ENCODE measurements at places on chromosomes 2 and 18.
A peak's percentile ranks its signal among the peaks of the same experiment; 100 is the strongest.

- no peak for DNase-seq
Measured at GRCh38 chr2:236774171-236774570, 204.5 kb downstream of the ACKR3 start.

DNA sequence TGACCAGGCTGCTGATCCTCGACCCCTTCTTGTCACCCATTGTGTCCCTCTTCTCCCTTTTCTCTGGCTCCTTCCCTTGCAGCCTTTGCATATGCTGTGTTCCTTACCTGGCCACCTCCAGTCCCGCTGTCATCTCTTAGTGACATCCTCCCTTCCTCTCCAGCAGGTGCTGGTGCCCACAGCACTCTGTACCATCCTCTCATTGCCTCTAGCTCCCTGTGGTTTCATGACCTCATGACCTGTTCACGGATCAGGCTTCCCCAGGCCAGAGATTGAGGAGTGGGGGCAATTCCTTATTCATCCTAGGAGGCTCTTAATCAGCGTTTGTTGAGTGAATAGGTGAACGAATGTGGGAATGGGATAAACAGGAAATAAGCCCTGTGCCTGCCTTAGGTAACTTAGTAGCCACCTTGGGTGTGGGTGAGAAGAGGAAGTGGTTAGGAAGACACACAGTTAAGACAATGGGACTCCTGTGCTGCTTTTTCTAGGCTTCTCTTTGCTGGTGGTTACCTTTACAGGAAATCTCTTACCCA, 35.5 kb downstream of the ITGA6 start:
- DNase-seq = peak; percentile 6

DNA sequence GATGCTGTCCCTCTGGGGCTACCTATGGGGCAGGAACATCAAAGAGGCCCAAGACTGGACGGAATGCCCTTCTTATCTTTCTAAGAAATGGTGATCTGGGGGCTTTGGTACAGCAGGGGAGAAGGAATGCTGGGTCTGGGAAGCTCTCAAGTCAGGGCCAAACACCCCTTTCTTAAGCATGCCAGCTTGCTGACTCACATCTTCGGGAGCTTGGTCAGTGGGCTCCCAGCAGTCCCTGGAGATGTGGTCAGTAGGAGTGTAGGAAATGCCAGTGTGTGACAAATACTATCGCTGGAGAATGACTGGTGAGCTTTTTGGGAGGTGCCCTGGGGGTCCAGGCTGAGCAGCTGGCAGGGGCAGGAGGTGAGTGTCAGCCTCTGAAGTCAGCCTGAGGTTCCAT, 105.0 kb upstream of the CDC42EP3 start:
- no peak for DNase-seq

GRCh38 chr2:126253669-126254068, 402.3 kb upstream of the GYPC start:
- no peak for DNase-seq

GRCh38 chr2:96463119-96463518, 42.0 kb downstream of the NEURL3 start:
- DNase-seq = no peak

- no peak for DNase-seq
Measured at GRCh38 chr2:161124201-161124600, 36.0 kb upstream of the TANK start.

- no peak for DNase-seq
Measured at GRCh38 chr2:235963853-235964577, 204.2 kb downstream of the GBX2 start.

GRCh38 chr18:23453680-23454058, 582 bp downstream of the RIOK3 start:
- DNase-seq = no peak

GRCh38 chr2:165373278-165374010, 96.1 kb upstream of the CSRNP3 start:
- DNase-seq = no peak

GRCh38 chr18:49464718-49465598, 4.5 kb upstream of the DYM start:
- DNase-seq = no peak

GRCh38 chr18:77716282-77716681, 466.6 kb downstream of the GALR1 start:
- DNase-seq = no peak

GRCh38 chr2:64192125-64192479, 47.9 kb upstream of the PELI1 start:
- no peak for DNase-seq

DNA sequence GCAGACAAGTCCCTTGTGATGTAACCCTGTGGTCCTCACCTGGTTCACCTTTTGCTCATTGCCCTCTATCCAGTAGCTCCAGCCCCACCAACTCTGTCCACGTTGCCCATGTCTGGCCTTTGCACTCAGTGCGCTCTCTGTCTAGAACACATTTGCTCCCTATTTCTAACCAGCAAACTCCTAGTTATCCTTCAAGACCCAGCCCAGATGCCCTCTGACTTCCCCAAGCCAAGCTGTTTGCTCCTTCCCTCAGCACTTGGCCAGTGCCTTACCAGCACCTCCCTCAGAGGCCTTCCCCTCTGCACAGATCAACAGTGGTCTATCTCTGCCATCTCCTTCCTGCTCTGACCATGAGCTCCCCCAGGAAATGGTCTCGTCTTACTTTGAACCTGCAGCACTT, 137.7 kb downstream of the DYSF start:
- no peak for DNase-seq

DNA sequence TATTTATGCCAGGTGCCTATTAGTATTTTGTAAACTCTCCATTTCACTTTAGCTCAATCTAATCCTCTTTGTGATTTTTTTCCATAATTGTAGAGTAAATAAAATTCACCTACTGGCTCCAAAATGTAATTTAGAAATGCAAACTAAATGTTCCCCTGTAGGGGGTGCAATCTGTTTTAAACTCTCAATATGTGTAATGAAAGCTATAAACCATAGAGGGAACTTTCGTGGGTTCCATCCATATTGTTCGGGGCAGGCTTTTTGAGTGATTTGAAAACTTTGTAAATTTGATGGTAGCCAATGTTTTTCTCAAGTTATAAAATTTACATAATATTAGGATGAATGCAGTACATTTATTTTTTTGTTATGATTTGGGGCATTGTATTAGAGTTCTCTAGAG, 49.4 kb downstream of the TSPYL6 start:
- DNase-seq = no peak

DNA sequence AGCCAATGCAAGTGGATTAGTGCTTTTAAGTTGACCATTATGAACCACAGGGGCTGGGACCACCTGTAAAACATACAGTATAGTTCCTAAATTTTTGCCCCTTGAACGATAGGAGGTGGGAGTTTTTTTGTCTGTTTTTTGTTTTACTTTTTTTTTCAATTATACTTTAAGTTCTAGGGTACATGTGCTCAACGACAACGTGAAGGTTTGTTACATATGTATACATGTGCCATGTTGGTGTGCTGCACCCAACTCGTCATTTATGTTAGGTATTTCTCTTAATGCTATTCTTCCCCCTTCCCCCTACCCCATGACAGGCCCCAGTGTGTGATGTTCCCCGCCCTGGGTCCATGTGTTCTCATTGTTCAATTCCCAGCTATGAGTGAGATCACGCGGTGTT, 1797.9 kb upstream of the PIK3C3 start:
- DNase-seq = no peak

DNA sequence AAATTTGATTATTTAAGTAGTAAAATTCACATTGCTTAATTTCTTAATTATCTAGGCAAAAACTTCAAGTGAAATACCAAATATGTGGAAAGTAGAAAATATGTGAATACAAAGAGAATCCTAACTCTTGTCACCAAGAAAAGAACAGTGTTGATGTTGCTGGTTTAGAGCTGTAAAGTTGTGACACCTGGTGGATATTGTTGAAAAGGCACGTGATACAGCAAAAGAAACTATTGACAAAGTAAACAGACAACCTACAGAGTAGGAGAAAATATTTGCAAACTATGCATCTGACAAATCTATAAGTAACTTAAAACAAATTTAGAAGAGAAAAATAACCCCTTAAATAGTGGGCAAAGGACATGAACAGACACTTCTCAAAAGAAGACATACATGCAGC, 25.6 kb upstream of the ZC3H15 start:
- DNase-seq = no peak

DNA sequence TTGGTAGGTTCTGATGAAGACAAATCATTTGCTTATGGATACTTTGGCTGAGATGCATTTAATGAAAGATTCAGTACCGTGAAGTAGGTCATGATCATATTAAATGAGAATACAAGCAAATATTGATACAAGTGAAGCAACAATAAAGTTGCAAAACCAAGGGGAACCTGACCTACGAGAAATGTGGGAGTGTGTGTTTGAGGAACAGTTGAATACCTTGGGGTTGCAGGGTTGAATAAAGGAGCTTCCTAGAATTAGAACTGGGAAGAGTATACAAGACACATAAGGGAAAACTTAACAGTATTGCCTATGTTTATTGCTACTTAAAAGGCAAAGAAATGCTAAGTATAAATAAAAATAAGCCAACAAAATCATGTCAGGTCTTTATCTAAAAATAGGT, 702.9 kb downstream of the ERBB4 start:
- no peak for DNase-seq

DNA sequence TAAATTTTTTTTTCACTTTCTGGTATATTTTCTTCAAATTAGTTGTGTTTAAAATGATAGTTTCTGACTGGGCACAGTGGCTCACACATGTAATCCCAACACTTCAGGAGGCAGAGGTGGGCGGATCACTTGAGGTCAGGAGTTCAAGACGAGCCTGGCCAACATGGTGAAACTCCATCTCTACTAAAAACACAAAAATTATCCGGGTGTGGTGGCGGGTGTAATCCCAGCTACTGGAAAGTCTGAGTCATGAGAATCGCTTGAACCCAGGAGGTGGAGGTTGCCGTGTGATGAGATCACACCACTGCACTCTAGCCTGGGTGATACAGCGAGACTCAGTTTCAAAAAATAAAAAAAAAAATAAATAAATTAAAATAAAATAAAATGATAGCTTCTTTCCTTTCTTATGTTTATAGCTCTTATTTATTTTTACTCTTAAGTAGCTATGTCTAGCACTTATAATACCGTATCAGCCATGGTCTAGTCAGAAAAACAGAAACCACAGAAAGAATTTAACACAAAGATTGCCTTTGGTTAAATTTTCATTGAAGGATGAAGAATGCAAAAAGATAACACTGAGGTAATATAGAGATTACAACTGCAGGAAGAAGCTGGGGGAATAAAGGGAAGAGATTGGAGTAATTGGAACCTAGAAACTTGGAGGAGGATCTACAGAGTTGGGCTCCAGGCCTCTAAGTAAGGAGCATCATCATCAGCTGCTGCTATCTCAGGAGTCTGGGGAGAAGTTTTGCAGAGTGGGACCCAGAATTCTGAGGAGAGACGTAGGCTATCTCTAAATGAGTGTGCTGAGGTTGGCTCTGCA, 54.7 kb upstream of the MBOAT2 start:
- no peak for DNase-seq

GRCh38 chr18:25360301-25360899, 8.4 kb upstream of the ZNF521 start:
- DNase-seq = no peak

DNA sequence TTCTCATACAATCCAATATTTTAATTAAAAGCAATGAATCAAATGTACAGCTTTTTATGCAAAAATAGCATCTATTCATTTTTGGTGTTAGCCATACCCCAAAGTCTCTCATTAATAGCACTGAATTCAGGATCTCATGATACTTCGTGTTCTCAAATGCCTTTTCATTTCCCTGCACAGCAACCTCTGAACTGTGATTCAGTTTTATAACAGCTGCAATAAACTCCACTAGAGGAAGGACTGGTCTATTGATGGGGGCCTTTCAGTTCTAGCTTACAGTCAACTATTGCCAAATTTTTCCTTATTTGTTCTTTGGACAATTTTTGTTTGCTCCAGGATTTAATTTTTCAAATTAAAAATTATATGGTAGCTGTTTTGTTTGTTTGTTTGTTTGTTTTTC, 4.8 kb upstream of the TMEM87B start:
- no peak for DNase-seq

DNA sequence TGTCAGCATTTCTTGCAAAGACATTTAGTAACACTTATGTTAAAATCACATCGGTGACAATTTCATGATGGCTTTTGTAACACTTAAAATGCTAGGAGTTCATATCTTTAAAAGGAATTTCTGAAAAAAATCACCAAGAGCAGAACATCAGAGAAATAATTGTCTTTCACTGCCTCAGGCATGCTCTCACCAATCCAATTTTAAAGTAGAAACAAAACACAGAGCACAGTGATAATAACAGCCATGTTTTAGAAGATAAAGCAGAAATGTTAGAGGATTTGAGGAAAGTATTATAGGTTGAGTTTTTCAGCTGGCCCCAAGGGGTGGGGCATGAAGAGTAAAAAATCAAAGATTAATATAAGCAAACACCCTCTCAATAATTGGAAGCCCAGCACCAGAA, 1037.6 kb downstream of the DSC3 start:
- DNase-seq = no peak

- DNase-seq = no peak
Measured at GRCh38 chr2:68839260-68839833, 31.9 kb downstream of the BMP10 start.

GRCh38 chr2:125696560-125696959, 959.4 kb upstream of the GYPC start:
- no peak for DNase-seq

- DNase-seq = no peak
Measured at GRCh38 chr2:174632841-174633622, 35.4 kb upstream of the WIPF1 start.

GRCh38 chr18:52874774-52875173, 534.8 kb downstream of the DCC start:
- DNase-seq = no peak

DNA sequence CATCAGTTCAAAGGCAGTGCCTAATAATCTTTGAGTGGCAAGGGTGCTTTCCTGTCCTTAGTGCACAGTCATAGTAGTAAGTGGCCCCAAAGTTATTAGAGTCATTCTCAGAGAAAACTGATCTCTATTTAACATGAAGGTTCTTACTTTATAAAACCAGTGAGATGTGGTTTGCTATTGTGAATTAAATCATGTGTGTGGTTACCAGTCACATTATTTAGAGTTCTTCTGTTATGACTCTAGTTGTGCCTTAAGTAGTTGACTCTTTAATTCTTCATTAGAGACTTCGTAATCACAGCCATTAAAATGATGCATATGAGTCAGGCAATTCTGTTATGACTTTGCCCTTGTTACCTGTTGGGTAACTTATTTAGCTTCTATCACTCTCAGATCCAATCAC, 1392.9 kb upstream of the ACVR2A start:
- DNase-seq = no peak

GRCh38 chr18:76658627-76659026, 163.6 kb upstream of the ZNF516 start:
- no peak for DNase-seq

DNA sequence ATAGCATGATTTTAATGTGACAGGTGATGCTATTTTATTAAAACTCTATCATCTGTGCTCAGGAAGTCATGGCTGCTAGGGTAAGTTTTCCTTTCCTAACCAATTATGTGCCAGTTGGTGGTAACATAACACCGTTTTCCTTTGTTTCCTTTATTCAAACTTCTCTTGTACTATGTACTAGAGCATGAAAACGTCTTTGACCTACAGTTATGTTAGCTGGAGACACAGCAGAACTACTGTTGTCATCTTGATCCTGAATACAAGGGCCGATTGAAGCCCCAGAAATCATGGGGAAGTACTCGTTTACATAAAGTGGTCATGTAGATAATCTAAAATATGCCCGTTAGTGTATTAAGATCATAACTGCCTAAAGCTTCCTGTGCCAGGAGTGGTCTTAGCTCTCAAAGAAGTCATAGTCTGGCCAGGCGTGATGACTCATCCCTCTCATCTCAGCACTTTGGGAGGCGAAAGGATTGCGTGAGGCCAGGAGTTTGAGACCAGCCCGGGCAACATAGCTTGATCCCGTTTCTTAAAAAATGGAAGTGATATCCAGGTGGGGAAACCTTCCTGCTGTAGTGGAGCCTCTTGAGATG, 20.5 kb downstream of the NEDD4L start:
- DNase-seq = no peak

- DNase-seq = no peak
Measured at GRCh38 chr2:85935746-85936208, 47.0 kb upstream of the ST3GAL5 start.

Data from activated CD8-positive, alpha-beta memory T cell treated with anti-CD3 and anti-CD28 coated beads for 1 hour (primary cell).